ENCODE measurements at places on chromosomes 16 and 17.
A peak's percentile ranks its signal among the peaks of the same experiment; 100 is the strongest.

GRCh38 chr16:53090591-53091411 lies 36.0 kb downstream of the CHD9 start:
- peak; percentile 1 for DNase-seq

DNA sequence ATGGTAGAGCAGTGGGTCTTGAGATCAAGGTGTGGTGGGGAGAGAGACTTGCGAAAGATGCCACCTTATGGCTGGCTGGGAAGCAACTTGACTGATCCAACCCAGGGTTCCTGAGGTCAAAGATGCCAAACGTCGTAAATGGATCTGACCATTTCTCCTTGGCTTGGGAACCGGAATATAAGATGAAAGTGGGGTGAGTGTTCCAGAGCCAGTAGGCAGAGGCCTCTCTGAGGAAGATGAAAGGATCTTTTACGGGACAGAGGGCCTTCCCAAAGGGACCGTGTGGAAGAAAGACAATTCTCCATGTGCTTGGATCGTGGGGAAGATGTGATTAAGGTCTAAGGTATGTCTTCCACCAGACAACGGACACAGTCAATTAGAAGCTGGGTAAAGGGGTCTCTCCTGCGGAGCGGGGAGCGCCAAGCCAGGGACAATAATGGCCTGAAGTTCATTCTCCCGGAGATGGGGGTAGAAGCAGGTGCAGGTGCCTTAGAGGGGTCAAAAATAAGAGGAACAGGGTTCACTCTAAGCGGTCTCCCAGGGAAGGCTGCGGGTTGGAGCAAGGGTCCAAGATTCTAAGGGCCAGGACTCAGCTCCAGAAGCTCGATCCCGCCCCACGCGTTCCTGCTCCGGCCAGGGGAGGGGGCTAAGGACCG lies 800 bp downstream of the FXR2 start:
- DNase-seq, result no peak

- DNase-seq, result no peak
These were observed 69.2 kb downstream of the TANC2 start for GRCh38 chr17:63035271-63035670.

DNA sequence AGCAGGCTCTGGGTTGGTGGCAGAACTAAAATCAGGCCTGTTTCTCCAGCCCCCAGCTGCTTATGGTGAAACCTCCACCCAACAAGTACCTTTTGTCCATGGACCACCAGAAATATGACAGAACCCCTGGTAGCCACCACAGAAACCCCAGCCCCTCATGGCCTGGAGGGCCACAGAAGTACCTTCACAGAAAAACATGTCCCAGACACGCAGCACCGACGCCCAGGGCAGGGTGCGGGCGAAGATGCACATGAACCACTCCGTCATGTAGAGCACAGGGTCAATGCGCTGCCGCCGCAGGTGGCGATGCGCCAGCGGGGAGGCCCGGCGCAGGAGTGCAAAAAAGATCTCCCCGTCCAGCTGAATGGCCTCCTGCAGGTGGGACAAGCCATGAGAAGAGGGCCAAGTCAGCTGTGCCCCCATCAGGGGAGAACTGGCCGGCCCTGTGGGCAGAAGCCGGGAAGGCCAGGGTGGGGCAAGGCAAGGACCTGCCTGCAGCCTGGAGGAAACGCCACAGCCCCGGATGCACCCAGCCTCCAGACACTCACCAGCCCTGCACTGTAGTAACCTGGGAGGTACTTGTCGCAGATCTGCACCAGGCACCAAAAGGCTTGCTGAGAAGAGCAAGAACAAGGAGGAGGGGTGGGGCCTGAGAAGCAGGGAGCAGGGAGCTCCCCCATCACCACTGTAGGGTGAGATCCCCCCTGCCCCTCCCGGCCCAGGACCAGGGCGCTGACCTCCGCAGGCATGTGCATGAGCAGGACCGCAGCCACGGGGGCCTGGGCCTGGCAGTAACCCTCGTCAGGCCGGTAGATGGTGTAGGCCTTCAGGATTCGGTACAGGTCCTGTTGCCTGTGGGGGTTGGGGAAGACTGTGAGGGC lies 4.1 kb upstream of the CD2BP2 start:
- DNase-seq, result no peak

- DNase-seq, result no peak
These were observed 54.3 kb upstream of the WSB1 start for GRCh38 chr17:27239584-27239983.

GRCh38 chr17:70654706-70655105 lies 485.4 kb downstream of the KCNJ2 start:
- no peak for DNase-seq

DNA sequence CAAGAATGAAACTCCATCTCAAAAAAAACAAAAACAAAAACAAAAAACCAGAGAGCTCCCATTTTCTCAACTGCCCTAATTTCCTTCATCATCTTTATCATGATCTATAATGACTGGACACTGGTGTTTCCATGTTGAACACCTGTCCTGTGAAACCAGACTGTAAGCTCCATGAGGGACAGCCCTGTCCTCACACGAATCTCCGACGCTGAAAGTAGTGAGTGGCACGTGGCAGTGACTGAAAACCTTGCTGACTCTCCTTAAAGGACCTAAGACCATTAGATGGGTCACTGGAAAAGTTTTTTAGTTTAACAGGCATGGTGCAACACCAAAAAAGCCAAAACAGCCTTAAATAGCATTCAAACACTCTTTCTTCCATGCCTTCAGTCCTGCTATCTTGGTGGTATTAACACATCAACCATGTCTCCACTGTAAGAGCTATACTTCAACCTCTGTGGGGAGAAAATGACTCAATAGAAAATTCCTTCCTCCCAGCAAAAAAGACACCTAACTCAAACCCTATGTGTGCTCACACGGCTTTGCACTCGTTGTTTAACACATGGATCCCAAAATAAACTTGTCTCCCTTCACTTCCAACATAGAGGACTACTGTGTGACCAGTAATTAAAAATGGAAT lies 8.3 kb downstream of the AXIN2 start:
- no peak for DNase-seq

DNA sequence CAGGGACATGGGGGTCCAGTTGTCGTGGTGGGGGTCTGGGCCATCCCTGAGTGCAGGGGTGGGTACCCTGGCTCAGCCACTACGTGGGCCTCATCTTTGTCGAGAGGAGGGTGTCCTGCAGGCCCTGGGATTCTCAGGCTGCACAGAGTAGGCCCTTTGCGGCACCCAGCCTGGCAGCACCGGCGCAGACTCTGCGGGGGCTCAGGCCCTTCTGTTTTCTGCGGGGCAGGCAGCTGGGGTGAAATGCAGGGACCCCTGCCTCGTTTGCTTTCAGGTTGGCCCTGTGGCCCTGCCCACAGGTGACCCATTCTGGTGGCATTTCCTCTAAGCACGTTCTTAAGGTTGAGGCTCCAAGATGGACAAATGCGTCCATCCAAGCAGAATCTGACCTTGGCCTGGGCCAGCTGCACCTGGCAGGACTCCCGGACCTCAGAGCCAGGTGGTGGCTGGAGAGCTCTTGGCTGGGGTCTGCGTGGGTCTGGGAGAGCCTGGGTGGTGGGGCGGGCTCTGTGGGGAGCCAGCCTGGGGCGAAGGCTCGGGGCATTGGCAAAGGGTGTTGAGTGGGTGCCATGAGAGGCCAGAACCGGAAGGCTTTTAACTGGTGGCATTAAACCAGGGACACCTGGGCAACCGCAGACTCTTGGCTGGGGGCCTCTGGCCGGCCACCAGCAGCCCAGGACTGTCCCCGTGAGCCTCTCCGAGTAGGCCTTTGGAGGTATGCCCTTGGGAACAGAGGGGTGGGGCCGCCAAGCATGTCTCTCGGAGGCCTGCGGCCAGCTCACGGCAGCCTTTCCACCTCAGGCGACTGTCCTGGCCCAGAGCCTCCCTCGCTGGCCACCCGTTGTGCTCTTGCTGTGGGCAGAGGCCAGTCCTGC lies 16.9 kb downstream of the PRSS27 start:
- DNase-seq, result no peak

GRCh38 chr16:83231729-83232128 lies 576.0 kb upstream of the HSBP1 start:
- no peak for DNase-seq

GRCh38 chr16:65570261-65570660 lies 448.4 kb upstream of the CDH11 start:
- DNase-seq, result no peak

GRCh38 chr17:62064791-62065563 lies at the start of gene MED13:
TSS of gene MED13 (minus strand) at chr17:62065278. CDS start at chr17:62065205, 73 bp downstream.
- DNase-seq, result peak; percentile 62

DNA sequence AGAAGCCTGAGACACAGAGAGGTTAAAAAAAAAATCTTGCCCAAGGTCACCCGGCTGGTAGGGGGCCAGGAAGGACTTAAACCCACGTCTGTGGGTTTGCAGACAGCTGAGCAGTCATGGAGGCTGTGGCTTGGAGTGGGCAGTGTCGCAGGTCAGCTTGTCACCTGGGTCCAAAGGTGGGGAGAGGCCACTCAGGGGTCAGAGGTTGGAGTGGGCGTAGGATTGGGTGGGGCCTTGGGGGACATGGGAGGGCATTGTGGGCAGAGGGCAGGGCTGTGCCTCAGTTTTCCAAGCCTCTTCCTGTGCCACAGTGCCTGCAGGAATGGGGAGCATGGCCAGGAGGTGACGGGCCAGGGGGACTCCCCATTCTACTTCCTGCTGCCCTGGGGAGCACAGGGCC lies 2.0 kb upstream of the NDRG4 start:
- DNase-seq, result no peak

- DNase-seq, result no peak
These were observed 180.2 kb downstream of the MSI2 start for GRCh38 chr17:57436565-57436964.

All from NK-92 treated with Interleukin-12 subunit alpha and Interleukin-12 subunit beta, amount 100 ng/mL, for 24 hours (cell line).